ENCODE measurements at places on chromosomes 3 and 15.
A peak's percentile ranks its signal among the peaks of the same experiment; 100 is the strongest.

GRCh38 chr3:168216851-168217250, 121.1 kb upstream of the GOLIM4 start:
- no peak for DNase-seq

DNA sequence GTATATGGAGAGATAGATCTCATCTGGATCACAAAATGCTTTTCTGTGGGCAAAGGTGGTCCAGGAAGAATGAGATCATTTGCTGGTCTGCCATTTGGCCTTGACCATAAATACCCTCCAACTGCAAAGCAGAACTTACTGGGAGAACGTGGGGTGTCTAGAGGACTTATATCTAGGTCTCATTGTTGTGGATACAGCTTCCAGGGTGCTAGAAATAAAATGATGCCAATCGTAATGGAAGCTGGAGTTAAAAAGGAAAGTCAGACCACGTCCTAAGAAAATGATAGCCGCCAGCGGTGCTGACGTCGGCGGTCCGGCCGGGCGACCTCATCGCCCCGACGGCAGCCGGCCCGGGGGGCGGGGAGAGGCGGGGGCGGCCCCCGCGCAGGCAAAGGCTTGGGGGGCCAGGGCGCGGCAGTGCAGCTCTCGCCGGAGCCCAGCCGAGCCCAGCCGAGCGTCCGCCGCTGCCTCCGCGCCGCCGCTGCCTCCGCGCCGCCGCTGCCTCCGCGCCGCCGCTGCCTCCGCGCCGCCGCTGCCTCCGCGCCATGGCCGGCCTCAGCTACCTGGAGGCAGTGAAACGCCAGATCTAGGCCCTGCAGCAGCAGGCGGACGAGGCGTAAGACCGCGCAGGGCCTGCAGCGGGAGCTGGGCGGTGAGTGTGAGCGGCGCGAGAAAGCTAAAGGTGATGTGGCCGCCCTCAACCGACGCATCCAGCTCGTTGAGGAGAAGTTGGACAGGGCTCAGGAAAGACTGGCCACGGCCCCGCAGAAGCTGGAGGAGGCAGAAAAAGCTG, 89.5 kb downstream of the EOMES start:
- DNase-seq, result peak; percentile 41

DNA sequence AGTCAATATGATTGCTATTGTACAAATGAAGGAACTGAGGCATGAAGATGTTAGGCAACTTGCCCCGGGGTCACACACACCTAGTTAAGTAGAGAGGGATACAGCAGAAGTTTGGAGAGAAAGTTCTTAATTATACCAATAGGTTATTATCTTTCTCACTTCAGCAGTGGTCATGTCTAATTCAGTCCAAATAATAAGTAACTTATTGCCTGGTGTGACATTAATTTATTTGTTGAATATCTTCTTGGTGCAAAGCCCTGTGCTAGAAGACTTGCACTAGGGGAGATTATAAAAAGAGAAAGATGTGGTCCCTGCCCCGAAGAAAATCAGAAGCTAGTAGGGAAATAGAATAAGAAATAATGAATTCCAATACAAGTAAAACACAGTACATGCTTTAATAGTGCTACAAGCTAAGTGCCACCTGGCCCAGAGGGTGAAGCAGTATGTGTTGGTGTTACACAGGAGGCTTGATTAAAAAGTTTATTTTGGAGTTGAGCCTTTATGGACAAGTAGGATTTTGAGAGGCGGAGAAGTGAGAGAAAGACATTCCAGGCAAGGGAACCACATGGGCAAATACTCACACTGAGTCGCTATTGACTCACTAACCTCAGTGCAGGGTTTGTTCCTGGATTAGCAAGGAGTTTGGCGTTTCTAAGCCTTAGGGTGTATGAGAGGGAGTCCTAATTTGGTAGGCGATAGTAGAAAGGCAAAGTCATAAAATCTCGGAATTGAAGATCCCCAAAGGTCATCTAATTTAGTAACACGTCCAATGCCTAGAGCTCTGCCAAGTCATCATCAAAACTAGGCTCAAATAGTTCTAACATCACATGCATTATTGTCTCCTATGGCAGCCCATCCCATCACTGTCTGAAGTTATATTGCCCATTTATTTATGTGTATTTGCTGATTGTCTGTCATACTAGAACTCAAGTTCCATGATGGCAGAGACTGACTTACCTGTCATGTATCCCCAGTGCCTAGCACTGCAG, 19.2 kb upstream of the GSK3B start:
- no peak for DNase-seq

DNA sequence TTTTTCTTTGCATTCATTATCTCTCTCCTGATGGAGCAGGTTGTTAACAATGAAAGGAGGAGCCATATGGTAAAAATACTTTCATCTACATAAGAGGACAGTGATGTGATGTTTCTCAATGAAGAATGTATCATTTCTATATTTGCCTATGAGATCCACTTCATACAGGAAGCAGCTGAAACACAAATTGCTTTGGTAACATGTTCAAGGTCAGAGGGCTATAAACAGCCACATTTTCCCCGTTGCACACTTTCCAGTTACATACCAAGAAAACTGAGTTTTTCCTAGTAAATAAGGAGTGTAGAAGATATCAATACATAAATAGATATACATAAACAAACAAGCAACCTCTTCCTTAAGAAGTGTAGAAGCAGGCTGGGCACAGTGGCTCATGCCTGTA, 32.6 kb upstream of the GYG1 start:
- DNase-seq, result no peak

DNA sequence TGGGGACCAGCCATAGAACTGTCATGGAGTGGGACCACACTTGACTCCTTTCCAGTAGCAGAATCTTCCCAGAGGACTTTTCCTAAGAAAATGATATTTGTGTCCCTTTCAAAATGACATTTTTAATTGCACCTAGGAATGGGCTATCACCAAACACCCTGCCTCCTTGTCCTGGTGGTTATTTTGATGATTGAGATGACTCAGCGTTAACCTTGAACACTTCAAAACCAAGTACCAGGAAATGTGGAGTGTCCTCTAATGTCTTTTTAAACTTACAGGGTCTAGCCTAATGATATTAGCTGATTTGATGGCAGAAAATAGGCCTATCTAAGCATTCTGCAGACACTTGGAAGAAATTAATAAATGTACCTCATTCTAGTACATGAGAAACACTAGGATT, 90.7 kb downstream of the HHLA2 start:
- no peak for DNase-seq

DNA sequence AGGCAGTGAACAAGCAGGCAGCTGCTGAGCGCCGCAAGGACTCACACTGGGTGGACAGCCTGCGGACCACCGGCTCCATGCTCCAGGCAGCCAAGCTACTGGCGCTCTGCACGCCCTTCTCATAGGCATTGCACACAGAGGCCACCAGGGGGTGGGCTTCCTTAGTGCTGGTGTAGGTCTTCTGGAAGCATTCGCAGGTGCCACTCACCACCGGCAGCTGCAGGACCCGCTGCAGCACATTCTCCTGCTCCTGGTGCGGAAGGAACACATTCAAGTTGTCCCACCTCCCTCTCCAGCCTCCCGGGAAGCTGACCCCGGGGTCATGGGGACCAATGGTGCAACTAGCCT, 6.0 kb downstream of the PLIN1 start:
- no peak for DNase-seq

DNA sequence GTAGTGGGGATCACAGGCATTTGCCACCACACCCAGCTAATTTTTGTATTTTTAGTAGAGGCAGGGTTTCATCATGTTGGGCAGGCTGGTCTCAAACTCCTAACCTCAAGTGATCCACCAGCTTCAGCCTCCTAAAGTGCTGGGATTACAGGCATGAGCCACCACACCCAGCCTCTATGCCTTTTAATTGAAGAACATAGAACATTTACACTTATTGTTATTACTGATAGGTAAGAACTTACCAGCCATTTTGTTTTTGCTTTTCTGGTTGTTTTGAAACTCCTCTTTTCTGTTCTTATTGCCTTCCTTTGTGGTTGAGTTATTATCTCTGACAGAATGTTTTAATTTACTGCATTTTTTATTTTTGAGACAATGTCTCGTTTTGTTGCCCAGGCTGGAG, 29.2 kb downstream of the PCNP start:
- no peak for DNase-seq

GRCh38 chr15:55897560-55898336, 95.7 kb downstream of the NEDD4 start:
- no peak for DNase-seq

- no peak for DNase-seq
Measured at GRCh38 chr15:68989541-68990230, 24.8 kb upstream of the NOX5 start.

GRCh38 chr15:57651445-57651844, 55.1 kb upstream of the POLR2M start:
- no peak for DNase-seq

DNA sequence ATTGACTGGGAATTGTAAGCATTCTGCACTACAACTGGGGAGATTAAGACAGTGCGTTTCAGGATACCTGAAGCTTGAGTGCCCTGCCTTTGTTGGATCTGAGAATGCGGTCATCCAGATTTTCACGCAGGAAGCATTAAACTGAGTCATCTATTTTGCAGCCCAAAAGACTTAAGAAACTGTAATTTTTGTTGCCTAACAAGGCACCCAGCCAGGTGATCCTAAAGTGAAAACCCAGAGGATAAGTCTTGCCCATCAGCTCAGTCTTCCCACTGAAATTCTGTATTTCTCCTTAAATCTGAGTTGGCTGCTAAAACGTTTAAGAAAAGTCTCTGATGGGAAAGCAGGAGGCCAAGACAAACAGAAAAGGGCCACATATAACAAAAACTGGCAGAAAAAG, 242.5 kb upstream of the TMCO5A start:
- DNase-seq, result no peak

DNA sequence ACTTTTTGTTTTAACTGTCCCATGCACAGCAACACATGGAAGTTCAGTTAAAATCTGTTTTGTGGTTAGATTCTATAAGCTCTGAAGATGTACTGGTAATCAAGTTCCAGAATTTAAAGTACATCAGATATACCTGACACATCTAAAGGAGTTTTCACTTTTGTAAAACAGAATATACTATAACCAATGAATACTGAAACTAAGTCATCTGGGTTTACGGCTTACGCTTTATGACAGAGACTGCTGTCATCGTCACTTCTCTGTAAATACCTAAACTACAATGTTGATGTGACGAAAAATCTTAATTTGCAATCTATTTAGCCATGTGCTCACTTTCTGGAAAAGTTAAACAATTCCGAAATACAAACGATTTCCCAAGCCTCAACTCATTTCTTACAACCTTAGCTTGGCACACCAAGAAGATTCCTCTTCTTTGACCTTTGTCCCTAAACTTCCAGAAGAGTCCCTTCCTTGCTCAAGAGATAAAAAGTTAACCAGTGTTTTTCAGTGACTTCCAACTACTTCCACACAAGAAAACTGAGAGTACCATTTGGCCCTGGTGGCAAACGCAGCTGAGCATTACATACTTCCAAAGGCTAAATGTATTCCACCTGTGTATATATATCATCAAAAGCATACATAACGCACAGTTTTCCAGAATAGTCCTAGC, 56.8 kb upstream of the NEK10 start:
- DNase-seq, result no peak

GRCh38 chr3:108528459-108529252, 18.3 kb upstream of the MYH15 start:
- no peak for DNase-seq

- no peak for DNase-seq
Measured at GRCh38 chr3:54703923-54704322, 223.9 kb downstream of the LRTM1 start.

DNA sequence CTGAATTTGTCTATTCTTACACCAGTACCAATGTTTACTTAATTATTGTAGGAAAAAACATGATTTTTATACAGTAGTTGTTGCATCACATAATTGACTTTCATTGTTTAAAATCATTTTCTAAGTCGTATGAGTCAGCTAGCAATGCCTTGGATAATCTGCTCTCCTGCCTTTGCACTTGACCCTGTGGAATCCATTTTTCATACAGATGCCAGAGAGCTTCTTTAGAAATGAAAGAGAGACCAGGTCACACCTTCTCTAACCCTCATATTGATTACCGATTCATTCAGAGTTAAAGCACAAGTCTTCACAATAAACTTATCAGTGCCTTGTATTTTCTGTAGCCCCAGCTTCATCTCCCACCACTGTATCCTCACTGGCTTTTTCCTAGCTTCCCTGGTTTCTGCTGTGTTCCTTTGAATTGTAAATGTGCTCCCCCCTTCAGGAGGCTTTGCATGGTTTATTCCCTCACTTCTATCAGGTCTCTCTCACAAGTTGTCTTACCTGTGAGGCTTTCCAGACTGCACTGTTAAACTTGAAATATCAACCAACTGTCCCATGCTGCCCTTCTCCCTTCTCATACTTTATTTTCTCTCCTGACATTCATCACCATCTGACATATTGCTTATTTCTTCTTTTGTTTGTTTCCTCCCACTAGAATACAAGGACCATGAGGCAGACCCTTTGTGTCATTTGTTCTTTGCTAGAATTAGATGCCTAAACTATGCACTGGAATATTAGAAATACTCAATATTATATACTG, 662.0 kb upstream of the GBE1 start:
- no peak for DNase-seq

GRCh38 chr3:88075497-88075896, 16.4 kb downstream of the ZNF654 start:
- no peak for DNase-seq

GRCh38 chr15:31489281-31489680, 162.6 kb downstream of the KLF13 start:
- no peak for DNase-seq

DNA sequence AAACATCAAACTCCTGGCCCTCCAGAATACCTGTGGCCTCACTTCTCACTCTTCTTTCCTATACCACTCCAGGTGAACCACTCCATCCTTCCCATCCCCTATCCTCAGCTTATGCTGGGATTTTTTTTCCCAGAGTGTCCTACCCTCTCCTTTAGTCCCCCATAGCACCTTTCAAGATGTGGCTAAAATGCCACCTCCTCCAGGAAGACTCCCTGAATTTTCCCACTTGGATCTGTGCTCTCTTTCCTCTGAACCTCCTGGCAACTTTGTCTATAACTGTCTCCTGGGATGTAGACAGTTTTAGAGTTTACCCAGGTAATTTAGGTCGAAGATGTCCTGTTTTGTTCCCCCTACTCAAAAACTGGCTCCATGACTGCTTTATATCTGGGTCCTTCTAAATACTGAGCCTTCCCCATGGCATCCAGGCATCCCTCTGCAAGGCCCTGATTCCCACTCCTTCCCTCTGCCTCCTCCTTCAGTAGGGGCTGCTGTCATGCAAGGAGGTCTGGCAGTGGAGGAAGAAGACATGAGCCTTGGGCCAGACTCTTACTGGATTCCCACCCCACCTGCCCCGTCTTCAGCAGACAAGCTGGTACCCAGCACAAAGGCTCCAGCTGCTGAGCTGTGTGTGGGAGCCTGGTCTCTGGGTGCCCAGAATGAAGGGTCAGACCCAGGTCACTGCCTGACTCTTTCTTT, 161.5 kb downstream of the SMAD6 start:
- DNase-seq, result no peak

DNA sequence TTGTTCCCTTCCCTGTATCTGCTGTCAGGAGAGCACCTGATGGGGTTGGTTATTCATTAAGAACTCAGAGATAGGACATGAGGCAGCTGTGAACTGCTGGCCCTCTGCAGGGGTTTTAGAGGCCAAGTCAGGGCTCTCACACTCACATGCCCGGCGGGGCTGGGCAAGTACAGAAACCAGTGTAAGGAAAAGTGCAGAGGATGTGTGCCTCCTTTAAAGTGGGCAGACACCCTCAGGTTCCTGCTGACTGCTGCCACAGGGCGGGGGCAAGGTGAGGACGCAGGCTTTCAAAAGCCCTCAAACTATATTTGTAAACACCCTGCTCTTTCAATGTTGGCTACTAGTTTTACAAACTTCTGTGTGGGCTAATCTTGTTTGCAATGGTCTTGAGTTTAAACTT, 22.4 kb downstream of the CXCR6 start:
- no peak for DNase-seq

- DNase-seq, result peak; percentile 67
Measured at GRCh38 chr15:89383365-89384175, 48.9 kb upstream of the POLG start.

GRCh38 chr15:93088981-93089726, at the start of gene RGMA:
TSS of gene RGMA (minus strand) at chr15:93089211. CDS start at chr15:93088932, 279 bp downstream.
- no peak for DNase-seq

Measured in renal cortex interstitium (tissue), 15 donors.